ENCODE measurements at places on chromosomes 13 and 19.

DNA sequence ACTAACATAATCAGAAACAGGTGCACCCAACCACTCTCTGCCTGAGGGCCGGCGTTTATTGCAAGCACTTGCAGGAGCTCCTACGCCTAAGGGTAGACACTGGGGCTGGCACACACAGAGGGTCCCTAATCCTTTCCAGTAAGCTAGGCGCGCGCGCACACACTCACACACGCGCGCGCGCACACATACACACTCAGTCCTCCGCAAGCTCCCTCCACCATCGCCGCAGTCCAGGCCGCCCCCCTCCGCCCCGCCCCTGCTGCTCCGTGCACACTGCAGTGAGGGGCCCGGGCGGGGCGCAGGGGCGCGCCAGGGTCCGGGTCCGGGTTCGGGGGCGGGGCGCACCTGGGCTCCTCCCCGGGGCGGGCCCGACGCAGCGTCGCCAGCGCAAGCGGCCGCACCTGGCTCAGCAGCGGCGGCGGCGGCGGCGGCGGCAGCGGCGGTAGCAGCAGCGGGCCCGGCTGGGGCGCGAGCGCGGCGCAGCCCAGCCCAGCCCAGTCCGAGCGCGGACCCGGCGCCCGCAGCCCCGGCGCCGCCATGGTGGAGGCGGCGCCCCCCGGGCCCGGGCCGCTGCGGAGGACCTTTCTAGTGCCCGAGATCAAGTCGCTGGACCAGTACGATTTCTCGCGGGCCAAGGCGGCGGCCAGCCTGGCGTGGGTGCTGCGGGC, at the start of gene CAMSAP3:
Gene CAMSAP3 (plus strand): TSS at position 398 of the 668 bp plus-strand sequence. CDS start 140 bp downstream, at position 538.
- no peak for DNase-seq

DNA sequence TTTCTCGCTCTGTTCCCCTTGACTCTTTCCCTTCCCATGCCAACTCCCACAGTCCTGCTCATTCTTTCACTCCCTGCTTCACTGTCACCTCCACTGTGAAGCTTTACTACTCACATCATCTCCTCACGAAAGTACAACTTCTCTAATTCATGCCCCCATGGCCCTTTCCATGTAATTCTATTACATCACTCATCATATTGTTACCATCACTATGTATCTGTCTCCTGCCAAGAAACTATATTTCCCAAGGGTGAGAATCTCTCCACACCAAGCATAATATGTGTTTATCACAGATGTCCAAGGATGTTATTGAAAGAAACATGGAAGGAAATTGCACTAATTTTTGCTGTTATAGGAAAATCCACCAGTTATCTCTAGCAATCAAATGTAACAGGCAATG, 37.2 kb upstream of the LRCH1 start:
- DNase-seq, result no peak

DNA sequence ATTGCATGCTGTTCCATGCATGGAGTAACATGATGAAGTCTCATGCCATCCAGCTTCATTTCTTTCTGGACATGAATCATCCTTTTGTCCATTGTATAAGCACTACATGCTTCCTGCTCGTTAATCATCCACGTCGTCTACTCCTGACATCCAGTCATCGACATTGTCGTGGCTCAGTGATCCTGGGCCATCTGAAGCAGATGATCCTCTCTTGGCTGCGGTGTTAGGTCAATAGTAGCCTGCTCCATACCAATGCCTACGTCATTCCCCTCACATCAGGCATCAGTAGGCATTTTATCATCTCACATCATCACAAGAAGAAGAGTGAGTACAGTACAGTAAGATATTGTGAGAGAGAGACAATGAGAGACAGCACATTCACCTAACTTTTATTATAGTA, 7.9 kb upstream of the MYO16 start:
- DNase-seq, result no peak

GRCh38 chr13:106709522-106709921, 141.6 kb upstream of the ARGLU1 start:
- no peak for DNase-seq

GRCh38 chr19:48495396-48495795, 16.2 kb downstream of the LMTK3 start:
- no peak for DNase-seq

DNA sequence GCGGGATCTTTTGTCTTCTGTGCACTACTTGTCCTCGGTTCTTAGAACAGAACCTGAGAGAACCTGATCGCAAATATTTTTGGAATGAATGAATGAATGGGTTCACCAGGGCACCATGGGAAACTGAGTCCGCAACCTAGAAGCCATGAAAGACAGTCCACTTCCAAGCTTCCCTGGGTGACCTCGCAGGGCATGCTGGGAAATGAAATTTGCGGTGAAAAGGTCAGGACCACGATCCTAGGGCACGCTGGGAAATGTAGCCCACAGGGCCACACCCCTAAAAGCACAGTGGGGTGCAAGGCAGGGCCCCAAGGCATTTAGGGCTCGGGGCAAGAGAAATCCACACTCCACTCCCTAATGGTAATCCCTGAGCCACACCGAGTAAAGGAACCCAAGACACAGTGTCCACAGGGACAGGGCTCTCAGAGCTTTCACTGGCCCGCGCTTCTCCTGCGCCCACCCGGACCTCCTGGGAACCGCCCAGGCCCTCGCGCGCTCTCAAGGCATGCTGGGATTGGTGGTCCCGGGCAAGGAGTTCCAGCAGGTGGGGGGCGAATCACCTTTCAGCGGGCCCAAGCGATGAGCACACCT, 1.1 kb upstream of the PPP1R12C start:
- DNase-seq, result no peak

DNA sequence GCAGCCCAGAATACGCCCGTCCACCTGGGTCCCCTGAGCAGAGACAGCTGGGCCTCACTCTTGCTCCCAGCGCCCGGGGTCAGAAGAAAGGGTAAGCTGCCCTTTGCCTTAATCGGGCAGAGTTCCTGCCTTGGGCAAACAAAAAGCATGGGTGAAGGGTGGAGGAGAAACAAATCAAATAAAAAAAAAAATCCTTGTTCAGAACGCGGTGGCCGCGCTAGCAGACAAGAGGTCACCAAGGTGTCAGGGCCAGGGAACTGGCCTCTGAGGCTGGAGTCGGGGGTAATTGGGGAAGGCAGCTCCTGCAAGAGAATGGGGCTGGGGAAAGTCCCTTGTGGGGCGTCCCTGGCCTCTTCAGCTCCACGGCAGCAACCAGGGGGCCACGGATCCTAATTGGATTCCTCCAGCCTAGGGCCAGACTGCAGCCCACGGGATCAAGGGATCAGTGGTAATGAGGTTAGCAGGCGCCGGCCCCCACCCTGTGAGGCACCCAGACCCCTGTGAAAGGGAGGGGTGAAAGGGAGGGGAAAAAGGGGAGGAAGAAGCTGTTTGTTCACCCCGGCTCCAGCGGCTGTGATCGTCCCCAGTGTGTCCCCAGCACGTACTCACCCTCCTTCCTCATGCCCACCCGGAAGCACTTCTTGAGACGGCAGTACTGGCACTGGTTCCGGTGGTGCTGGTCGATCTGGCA, 5.5 kb downstream of the NR2F6 start:
- DNase-seq, result no peak

DNA sequence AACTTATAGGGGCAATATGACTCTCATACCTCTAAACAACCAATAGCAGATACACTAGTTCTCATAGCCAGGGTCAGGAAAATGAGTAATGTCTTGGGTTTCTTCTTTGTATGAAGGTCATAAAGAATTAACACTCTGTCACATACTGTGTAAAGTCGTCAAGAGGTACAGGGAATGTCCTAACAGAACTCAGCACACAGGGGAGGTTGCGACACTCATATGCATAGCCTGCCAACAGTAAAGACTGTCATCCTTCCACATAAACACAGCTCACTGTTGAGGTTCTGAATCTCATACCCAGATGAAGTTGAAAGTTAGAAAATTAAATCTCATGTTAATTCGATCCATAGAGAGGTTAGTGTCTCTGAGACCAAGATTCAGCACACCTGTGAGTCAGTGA, 34.2 kb upstream of the ZNF254 start:
- no peak for DNase-seq

DNA sequence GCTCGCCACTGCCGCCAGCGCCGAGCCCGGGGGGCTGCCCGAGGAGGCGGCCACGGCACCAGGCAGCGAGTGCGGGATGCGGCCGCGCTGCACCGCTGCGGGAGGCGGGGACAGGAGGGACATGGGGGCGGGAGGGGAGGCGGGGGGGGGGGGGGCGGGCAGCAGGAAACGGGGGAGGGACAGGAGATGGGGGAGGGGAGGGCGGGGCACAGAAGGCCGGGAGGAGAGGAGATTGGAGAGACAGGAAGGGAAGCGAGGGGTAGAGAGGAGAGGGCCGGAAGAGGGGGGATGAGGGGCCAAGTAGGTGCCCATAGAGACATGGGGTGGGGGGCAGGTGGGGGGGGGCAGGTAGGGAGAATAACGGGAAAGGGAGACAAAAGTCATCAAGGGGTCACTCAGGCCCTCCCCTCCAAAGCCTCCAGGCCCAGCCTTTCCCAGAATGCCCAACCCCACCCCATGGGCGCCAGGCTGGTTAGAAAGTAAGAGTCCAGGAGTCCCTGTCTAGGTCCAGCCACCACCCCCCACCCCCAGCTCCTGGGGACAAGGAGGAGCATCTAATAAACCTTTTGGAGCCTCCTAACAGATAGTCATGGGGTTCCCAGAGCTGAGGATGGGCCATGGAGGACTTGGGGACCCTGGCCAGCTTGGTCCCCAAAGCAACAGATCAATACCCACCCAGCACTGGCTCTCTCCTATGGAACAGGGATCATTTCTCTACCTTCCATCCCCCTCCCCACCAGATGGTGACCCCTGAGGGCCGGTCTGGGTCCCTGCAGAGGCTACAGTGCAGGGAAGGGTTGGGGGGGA, 9.5 kb downstream of the NR2F6 start:
- DNase-seq, result no peak

- DNase-seq, result no peak
Observed at GRCh38 chr19:18666317-18666716, 17.2 kb upstream of the CRTC1 start.

DNA sequence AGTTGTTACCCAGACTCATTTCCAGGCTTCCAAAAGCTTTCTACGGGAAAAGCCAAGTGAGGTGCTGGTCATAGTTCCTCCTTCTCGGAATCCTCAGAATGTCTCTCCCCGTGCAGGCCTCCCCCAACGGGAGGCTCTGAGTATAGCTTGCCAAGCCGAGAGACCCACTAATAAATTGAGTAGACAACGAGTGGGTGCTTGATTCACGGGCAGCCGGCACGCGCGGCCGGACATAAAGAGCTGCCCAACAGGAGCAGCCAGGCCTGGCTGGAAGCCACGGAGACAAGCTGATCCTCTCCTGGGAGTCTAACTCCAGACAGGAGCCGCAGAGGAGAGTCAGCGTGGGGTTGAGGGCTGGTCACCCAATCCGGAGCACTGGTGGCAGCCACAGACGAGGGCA, 43.4 kb upstream of the MEDAG start:
- no peak for DNase-seq

DNA sequence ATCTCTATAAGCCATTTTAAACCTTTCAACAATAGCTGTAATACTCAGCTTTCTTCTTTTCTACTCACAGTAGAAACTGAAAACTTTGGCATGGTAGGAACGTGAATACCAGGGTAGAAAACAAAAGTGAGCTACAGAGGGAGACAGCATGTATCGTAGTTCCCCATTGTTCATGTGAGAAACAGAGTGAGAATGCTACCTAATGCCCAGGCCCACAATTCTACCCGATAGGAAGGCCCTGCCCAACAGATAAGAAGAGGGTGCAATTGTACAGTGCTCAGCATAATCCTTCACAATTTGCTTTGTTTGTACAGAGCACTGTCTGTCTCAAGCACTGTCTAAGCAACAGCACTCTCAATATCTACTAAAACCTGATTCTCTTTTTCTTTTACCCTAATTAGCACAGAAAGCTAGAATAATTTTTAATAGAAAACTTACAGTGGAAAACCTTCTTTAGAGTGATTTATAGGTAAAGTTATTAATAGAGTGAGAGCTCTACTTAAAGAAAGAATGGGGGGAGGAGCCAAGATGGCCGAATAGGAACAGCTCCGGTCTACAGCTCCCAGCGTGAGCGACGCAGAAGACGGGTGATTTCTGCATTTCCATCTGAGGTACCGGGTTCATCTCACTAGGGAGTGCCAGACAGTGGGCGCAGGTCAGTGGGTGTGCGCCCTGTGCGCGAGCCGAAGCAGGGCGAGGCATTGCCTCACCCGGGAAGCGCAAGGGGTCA, 322.3 kb downstream of the EFNB2 start:
- no peak for DNase-seq

DNA sequence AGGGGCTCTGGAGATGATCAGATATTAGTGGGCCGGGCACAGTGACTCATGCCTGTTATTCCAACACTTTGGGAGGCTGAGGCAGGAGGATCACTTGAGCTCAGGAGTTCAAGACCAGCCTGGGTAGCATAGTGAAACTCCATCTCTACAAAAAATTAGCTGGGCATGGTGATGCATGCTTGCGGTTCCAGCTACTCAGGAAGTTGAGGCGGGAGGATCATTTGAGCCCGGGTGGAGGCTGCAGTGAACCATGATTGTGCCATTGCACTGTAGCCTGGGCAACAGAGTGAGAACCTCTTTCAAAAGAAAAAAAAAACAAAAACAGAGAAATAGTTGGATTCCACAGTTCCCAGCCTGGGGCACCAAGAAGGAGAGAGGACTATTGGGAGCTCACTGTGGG, 17.9 kb upstream of the SHFL start:
- DNase-seq, result no peak

- DNase-seq, result no peak
Observed at GRCh38 chr19:1317274-1318003, 31.8 kb downstream of the EFNA2 start.

GRCh38 chr13:69872321-69873047, 235.1 kb upstream of the ATXN8OS start:
- DNase-seq, result no peak

DNA sequence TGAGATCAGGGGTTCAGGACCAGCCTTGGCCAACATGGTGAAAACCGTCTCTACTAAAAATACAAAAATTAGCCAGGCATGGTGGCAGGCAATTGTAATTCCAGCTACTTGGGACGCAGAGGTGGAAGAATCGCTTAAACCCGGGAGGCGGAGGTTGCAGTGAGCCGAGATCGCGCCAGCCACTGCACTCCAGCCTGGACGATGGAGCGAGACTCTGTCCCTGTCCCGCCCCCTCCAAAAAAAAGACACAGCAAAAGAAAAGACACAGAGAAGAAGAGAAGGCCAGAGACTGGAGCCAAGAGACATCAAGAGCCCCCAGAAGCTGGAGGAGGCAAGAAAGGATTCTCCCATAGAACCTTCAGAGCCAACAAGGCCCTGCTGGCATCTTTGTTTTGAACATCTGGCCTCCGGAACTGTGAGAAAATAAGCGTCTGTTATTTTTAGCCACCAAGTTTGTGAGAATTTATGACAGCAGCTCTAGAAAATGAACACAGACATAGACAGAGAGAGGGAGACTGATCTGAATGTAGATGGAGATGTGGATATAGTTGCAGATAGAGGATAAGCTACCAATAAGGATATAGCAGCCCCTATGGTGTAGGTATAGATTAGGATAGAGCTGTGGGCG, 25.7 kb upstream of the PNMA8B start:
- no peak for DNase-seq

Data from esophagus squamous epithelium (tissue), 5 donors.